NCI-H510A (cell line): ENCODE measurements at places on chromosomes 12 and 14.

- peak; percentile 70 for DNase-seq
Measured at GRCh38 chr14:26598081-26598671, 343 bp upstream of the NOVA1 start.

GRCh38 chr12:52411815-52412214 is 5.7 kb upstream of the KRT82 start:
- DNase-seq: no peak

GRCh38 chr14:24944800-24945199 is 105.1 kb downstream of the STXBP6 start:
- DNase-seq: no peak

GRCh38 chr14:60184146-60184904 is 19.1 kb upstream of the DHRS7 start:
- peak; percentile 24 for DNase-seq

DNA sequence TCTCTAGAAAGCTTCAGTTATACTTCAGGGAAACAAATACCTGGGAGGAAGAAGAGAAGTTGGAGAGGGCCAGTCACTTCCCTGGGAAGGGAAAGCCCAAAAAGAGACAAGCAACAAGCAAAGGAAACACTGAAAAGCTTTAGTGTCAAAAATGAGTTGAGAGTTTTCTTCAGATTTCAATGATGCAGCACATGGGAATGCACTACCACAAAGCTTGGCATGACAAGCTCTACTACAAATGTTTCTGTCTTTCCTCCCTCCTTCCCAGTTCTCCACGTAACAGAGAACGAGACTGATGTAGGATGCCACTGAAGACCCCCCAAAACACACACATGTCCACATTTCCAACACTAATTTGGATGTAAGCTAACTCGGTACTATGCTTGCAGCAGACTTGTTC is 26.8 kb upstream of the ADAMTS20 start:
- DNase-seq: no peak

DNA sequence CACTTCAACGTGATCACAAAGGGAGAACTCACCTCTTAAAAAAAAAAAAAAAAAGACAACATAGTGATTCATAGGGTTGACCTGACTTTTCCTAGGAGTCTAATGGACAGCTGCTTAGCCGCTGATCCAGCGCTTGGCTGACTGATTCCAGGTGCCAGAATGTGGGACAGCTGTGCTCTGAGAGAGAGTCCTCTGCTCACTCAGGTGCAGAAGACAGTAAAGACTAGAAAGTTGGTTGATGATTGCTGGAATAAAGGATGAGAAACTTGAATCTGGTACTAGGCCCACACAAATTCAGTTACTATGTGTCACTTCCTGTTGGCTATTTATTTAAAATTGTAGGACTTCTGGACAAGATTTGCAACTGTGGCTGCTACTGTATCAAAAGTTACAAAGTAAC is 229.4 kb downstream of the CHST11 start:
- DNase-seq: no peak

DNA sequence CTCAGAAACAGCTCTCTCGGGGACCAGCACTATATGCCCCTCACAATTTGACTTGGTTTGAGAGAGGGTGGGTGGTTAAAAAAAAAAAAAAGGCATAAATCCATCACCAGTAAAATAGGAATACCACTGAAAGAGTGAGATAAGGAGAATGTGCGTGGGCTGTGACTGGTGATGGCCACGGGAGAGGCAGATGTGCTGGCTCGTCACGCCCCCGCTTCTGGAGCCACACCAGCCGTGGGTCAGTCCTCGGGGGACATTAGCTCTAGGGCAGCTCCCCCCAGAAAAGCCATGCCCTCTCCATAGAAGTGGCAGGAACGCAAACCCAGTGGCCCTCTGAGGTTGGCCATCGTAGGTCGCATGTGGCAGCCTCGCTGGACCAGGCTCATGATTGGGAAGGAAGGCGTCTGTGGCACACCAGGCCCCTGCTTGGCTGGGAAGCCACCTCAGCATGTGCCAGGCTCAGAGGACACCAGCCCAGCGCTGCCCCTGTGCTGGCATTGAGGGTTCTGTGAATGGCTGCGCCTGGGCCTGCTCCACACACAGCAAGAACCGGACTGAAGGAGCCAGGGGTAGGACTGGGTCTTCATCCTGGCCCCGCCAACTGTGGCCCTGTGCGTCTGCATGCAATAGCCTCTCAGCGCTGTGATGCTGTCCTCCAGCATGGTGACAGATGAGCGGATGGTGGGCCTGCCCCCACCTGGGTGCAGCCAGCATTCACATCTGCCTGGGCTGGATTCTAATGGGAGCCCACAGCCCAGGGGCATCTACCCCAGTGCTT is 110.5 kb downstream of the PIWIL1 start:
- no peak for DNase-seq

- DNase-seq: no peak
Measured at GRCh38 chr12:86774841-86775388, 518.7 kb upstream of the MGAT4C start.

DNA sequence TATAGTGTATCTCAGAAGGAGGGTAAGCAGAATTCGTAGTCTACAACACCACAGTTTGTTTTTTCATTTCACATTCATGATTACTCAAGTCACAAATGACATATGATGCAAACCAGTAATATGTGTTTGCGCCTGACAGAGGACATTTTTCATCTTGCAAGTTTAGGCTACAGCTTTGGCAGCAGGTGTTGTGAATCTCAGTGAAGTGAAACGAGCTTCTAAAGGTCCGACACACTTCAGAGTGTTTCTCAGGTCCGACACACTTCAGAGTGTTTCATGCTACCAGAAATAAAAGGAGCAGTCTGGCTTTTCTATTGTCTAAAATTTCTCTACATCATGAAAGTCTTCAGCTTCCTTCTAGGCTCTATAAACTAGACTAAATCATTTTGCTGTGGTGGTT is 22.7 kb downstream of the CLEC14A start:
- no peak for DNase-seq

- DNase-seq: no peak
Measured at GRCh38 chr14:69760810-69761209, 6.1 kb upstream of the SRSF5 start.

- DNase-seq: no peak
Measured at GRCh38 chr12:19369691-19370148, 69.6 kb upstream of the AEBP2 start.

DNA sequence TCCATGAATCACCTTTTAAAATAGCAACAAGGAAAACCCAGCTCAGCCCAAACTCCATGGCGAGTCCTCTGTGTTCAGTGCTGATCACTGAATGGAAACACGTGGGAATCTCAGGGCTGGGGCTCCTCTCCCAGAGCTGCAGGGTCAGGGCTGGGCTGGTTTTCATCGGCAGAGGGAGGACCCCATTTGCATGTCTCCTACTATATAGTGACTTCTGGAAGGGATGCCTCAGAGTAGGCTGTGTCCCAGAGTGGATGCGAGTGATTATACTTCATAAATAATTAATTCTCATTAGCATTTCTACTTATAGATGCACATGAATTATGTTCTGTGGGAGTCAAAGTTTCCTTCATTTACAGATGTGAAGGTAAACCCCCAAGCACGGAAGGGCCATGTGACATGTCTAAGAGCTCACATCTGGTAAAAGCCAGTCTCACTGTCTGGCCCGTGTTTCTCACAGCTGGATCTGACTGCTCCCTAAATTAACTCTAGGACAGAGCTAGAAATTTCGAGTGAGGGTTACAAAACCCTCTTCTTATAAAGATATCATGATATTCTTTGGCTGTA is 685.0 kb downstream of the TMEM121 start:
- DNase-seq: no peak

- no peak for DNase-seq
Measured at GRCh38 chr12:105951732-105952131, 187.0 kb downstream of the NUAK1 start.

- DNase-seq: no peak
Measured at GRCh38 chr12:107564946-107565345, 120.7 kb upstream of the PWP1 start.

- no peak for DNase-seq
Measured at GRCh38 chr14:39430762-39431415, 1.3 kb downstream of the FBXO33 start.

GRCh38 chr12:109721276-109721675 is 7.7 kb downstream of the FAM222A start:
- no peak for DNase-seq

- no peak for DNase-seq
Measured at GRCh38 chr12:41619705-41620104, 431.6 kb downstream of the PDZRN4 start.

DNA sequence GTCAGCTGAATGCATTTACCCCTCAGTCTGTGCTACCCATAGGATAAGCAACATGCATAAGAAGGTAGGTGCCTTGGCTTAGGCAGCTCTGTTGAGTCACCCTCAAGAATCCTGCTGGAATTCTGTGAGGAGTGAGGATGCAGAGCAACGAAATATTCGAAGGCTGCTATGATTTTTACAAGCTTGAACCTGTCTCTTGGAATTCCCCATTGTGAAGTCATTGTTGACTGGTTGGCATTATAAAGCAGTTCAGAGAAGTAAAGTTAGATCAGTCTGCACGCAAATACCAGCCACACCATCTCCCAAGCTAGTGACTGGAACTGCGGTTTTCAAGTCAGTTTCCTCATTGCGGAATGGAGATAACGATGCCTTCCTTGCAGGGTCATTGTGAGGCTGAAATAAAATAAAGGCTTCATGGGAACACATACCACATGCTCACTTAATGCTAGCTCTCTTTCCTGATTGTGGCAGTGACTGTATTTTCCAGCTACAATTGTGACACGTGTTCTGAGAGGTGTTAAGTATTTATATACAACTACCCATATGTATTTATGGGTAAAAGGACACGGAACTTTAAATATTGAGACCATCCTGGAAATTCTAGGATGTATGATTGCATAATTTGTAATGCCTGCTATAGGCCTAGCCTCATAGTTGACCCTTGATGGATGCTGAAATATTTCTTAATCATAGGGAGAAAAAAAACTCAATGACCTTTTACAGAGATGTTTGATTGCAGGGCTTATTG is 96.7 kb downstream of the ETV6 start:
- no peak for DNase-seq

GRCh38 chr12:131112021-131112420 is 158.3 kb downstream of the ADGRD1 start:
- DNase-seq: no peak

DNA sequence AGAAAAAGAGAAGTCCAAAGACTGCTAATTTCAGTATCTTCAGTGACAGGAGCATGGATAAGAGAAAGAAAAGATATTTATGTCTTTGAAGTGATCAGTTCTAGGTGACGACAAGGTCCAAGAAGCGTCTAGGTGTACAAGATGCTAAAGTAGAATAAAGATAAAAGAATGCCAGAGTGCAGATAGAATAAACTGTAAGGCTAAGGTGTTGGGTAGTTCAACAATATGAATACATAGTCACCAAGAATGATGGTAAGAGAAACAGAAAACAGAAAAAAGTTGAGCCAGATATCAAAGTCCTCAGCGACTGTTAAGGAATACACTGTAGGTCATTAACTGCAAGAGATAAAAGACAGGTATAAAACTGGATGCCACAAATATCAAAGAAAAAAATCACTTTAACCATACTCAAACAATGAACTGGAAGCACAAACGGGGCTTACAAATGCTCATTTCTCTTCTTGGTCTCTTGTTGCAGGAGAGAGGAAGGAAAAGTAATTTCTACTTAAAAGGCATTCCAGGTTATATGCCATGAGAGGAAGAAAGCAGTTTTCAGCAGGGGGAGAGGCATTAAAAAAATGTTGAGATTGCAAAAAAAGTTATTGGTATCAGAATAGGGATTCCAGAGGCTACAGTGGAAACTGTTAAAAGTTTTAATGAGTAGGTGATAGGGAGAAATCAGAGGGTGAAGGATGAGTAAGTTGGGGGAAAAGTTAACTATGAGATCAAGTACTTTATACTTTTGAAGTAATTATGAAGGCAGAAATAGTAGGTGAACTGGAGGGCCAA is 121.5 kb downstream of the CEP83 start:
- no peak for DNase-seq

DNA sequence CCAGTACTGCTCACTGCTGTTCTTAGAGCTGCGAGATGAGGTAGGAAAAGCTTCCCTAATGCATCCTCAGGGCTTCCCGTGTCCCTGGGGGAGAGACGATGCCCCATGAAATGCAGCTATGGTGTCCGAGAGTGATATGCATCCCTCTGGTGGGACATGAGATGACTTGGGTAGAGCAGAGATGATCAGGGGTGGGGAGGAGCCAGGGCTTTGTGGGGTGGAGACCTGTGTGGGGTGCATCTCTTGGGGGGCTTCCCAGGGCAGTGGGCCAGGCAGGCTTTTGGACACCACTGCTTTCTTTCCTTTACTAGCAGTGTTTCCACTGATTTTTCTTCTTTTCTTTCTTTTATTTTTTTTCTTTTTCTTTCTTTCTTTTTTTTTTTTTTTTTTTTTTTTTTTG is 147.3 kb downstream of the ADGRD1 start:
- no peak for DNase-seq

- DNase-seq: no peak
Measured at GRCh38 chr14:56807386-56808109, 2.7 kb downstream of the OTX2 start.

DNA sequence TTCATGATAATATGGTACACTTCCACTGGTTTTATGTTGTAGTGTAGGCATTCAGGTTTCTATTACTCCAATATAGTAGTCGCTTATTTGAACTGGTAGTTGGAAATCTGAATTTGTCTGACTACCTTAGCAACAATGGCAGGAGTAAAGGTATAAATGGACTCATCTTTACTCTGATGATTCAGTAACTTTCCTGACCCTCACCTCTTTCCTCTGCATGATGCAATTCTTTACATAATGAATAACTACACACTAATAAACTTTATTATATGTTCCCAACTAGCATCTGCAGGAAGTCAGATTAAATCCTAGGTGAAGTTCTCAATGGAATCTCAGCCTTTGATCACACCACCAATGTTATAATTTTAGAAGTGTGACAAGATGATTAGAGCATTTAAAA is 70.5 kb upstream of the ATP2B1 start:
- DNase-seq: no peak

- DNase-seq: no peak
Measured at GRCh38 chr12:122394626-122395194, 27.8 kb downstream of the CLIP1 start.

- no peak for DNase-seq
Measured at GRCh38 chr12:109730306-109731145, 16.9 kb downstream of the FAM222A start.

DNA sequence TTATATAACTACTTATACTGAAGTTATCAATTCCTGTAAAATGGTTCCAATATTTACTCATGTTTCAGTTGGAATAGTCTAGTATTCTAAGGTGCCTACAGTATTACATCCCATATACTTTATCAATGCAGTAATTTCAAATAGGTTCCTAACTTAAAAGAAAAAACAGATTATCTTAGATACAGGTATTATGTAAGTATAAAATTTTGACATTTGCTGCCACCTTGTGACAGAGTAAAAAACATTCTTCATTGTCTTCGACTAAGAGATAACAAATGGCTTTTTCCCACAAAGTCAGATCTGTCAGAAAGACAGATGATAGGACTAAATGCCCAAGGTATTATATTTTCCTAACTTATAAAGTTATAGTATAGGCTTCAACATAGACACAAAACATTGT is 78.7 kb downstream of the TXNDC16 start:
- DNase-seq: no peak
